ENCODE measurements at places on chromosomes 6 and 20.

- no peak for DNase-seq
Measured at GRCh38 chr20:22836211-22836610, 198.9 kb upstream of the SSTR4 start.

GRCh38 chr6:5684320-5685053 lies 322.2 kb downstream of the NRN1 start:
- no peak for DNase-seq

DNA sequence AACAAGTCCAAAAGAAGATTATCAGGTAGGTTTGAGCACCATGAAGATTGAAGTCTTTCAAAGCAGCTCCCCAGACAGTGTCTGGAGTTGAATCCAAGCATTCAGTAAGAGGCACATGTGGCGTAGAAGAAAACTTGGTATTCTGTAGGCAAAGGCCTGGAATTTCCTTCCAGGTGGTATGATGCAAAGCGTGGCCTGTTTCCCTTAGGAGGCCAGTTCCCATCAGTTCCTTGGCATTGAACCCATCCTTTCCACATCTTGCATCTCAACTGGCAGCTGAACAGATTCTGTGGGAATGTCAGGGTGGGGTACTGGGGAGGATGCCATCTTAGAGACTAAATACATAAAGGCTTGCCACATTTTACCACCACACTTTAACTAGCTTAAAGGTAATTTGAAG lies 516.0 kb downstream of the BTBD3 start:
- DNase-seq: no peak

DNA sequence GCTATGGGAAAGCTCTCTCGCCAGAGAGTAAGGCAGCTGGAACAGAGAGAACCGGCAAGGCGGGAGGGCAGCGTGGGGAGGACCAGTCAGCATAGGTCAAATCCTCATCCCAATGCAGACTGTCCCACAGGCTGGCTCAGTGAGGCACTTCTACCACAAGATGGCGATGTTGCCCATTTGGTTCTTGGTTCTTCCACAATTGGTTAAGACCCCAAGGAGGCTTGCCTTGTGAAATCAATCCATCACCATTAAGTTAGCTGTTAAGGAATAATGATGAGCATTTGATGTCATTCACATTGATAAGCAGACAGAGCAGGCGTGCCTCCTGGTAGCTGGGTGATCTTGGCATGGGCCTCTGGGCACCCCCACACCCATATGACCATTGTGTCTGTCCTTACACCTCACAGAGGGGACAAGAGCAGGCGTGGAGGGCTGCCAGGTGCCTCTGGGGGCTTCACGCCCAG lies 2.4 kb downstream of the CSTL1 start:
- no peak for DNase-seq

DNA sequence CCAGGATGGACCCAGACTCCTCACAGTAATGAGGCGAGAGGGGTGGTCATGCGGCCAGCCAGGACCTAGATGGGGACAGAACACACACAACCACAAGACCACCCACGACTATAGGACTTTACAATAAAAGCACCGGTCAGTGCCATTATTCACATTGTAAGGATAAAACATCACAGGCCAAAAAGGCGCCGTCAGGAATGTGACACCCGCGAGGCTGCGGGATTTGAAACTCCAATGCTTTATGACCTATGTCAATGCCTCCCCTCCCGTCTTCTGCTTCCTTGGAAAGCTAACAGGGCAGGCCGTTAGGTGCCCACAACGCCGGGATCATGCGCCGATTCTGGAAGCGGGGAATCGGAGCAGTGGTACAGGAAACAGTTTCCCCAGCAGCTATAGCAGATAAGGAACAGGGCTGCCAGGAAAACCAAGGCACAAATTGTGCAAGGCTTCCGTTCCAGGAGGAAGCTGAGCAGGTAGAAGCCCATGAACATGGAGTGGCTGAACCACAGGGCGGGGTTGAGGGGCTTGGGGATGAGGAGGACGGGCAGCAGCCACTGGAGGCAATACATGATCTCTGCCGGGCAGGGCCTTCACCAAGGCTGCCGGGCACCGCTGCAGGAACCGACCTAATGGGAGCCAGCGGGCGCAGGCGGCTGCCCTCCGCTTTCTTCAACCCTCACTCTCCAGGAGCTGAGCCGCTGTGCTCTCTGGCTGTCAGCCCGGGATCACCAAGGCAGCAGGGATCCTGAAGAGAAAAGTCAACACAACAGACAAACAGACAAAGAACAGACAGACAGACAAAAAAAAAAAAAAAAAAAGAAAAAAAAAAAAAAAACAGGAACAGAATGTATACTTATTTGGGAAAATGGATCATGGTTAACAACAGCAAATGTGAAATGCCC lies 2.2 kb upstream of the NNAT start:
- DNase-seq: no peak

GRCh38 chr6:109701774-109702173 lies 10.7 kb downstream of the FIG4 start:
- no peak for DNase-seq

DNA sequence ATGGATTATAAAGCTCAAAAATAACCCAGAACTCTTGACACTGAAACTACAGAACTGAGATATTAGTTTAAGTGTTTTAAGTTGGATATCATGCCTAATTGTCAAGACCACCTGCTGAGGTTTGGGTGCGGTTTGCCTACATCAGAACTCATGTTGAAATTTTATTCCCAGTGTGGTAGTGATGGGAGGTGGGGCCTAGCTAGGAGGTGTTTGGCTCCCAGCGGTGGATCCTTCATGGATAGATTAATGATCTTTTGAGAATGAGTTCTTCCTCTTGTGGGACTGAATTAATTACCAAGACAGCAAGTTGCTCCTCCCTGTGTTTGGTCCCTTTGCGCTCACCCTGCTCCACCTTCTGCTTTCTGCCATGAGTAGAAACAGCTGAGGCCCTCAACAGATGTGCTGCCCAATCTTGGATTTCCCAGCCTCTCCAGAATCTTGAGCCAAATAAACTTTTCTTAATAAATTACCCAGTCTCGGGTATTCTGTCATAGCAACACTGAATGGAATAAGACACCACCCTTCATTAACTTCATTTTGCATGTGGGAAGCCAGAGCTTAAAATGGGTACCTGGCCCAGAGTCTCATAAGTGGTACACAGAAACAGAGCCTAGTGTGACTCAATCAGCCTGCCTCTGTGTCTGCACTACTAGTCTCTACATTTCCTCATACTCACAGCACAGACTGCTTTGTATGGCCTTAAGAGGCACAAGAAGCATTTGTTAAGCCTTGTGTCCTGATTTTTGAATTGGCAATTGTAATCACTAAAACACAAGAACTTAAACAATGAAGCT lies 158.4 kb downstream of the IBTK start:
- DNase-seq: no peak

DNA sequence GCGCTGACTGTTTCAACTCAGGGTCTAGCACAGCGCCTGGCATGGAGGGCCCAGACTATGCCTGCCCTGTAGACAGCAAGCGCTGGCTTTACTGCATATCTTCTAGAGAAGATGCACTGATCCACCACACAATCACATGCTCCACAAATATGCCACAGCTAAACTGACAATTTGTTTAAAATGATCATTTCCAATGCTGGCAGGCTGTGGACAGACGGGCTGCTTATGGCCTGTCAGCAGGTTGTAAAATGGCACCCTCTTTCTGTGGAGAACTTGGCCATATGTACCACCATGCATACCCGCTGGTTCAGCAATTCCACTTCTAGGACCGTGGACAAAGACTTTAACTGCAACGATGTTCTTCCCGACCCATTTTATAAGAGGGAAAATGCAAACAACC lies 40.8 kb downstream of the STAU1 start:
- no peak for DNase-seq

DNA sequence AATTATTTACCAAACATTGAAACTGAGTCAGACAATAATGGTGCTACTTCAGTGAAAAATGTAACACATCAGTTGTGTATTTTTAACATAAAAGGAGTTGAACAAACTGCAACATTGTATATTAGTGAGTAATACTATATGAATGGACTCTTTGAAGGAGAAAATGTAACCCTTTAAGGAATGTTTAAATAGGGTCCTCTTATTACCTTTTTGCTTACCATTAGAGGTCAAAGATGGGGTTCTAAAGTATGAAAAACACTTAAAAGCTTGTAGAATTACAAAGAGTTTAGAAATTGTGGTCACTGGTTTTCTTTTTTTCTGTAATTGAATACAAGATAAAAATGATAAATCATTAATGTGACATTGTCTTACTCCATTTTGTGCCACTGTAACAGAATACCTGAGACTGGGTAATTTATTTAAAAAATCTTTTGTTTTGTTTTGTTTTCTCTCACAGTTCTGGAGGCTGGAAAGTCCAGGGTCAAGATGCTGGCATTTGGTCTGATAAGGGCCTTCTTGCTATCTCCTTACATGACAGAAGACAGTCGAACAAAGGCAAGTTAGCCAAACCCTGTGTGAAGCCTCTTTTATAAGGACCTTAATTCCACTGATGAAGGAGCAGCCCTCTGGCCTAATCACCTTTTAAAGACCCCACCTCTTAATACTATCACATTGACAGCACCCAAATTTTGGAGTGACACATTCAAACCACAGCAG lies 43.2 kb downstream of the SESN1 start:
- DNase-seq: no peak

- no peak for DNase-seq
Measured at GRCh38 chr6:129691709-129692108, 18.3 kb downstream of the ARHGAP18 start.

- DNase-seq: no peak
Measured at GRCh38 chr6:100372326-100373091, 92.2 kb downstream of the SIM1 start.

DNA sequence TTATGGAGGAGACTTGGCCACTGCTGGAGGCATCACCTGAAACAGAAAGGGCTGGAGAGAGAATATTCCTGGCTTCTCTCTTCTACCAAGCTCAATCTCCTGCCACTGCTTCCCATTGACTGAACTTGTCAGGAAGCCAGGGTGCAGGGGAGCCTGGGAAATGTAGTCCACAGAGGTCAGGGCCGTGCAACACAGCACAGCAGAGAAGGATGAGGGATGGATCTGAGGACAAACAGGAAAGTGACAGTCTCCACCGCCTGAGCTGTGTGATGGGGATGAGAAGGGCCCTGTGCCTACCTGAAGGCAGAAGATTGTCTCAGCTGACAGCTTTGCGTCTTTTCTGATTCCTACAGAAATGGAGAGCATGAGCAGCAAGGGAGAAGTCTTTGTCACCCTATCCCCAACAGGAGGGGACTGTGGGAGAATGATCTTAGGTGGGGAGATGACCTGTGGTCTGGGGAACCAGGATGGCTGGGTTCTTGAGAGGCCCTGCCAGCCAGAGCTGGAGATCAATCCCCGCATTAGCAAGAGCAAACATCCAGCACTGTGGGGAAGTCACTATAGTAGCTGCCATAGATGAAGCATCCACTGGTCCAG lies 114.2 kb downstream of the SNX5 start:
- DNase-seq: no peak

GRCh38 chr6:154578004-154578559 lies 67.6 kb upstream of the CNKSR3 start:
- DNase-seq: no peak

DNA sequence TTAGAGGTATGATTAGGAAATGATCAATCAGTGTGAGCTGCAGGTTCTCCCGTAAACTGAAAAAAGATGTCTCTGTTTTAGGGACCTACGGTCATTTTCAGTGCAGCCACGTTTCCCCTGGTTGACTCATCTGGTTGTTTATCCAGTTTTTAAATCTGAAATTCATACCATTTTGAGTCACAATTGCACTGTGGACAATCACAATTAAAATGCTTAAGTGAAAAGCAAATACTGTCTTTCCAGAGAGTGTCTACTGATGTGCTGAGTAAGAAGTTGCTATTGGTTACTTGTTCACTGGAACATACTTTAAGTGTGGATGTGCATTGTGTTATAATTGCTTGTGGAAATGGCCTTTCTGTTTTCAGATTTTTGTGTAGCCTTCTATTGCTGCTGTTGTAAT lies 305.1 kb upstream of the SASH1 start:
- no peak for DNase-seq

- DNase-seq: no peak
Measured at GRCh38 chr6:1792989-1793388, 183.3 kb downstream of the FOXC1 start.

DNA sequence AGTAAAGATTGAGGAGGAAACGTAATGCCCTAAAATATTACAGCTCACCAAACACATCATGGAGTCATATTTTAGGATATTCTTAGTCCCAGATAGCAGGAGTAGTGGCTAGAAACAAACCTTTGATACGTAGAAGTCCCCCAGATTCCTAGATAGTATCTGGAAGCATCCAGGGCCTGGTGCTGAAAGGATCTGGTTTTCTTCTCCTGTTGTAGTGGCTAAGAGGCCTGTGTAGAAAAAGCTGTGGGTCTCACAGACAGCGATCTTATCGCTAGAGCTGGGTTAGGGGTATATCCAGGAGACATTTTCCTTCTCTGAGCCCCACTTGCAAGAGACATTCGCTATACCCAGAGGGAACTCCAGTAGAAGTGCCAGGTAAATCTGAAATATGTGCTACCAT lies 139.9 kb downstream of the KCNQ5 start:
- no peak for DNase-seq

GRCh38 chr6:78611886-78612480 lies 255.4 kb upstream of the IRAK1BP1 start:
- DNase-seq: no peak

DNA sequence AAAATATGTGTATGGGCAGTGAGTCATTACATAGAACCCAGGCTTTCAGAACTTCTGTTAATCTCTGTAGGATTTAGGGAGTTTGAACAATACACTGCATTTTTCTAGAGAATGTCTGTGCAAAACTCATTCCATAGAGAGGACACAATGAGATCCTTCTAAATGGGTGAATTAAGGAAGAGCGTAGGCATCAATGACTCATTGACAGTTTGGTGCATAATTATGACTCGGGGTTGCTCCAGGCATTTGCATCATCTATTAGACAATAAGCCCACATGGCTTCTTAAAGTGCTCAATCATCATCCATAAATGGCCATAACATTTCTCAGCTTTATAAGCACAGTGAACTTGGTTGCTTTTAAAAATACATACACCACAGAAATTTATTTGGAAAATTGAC lies 625.5 kb downstream of the CDH26 start:
- no peak for DNase-seq

GRCh38 chr6:105453968-105454367 lies 51.1 kb upstream of the PREP start:
- DNase-seq: no peak

DNA sequence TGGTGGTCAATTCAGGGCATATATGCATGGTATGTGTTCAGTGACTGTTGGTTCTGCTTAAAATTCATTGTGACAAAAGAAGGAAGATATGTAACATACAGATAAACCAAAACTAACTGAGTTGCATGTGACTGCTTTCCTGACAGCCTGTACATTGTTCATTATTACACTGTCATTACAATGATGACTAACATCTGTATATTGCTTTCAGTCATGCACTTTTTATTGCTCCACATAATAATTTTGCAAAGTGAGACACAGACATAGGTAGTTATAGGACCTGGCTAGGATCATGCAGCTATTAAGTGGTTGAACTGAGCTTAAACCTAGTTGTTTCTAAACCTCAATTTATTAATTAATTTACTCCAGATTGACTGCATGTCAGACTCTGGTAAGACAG lies 703.2 kb downstream of the HDGFL1 start:
- no peak for DNase-seq

GRCh38 chr6:83852528-83853177 lies 507 bp upstream of the RIPPLY2 start:
- no peak for DNase-seq

- DNase-seq: no peak
Measured at GRCh38 chr6:117616391-117617209, 14.3 kb upstream of the GOPC start.

GRCh38 chr6:111096246-111096645 lies 8.9 kb downstream of the SLC16A10 start:
- DNase-seq: no peak

All from cortex of kidney (tissue), 1 donor.